ENCODE measurements at places on chromosomes 2 and 18.

- no peak for DNase-seq
These were observed 205.5 kb upstream of the RAB12 start for GRCh38 chr18:8403713-8404112.

DNA sequence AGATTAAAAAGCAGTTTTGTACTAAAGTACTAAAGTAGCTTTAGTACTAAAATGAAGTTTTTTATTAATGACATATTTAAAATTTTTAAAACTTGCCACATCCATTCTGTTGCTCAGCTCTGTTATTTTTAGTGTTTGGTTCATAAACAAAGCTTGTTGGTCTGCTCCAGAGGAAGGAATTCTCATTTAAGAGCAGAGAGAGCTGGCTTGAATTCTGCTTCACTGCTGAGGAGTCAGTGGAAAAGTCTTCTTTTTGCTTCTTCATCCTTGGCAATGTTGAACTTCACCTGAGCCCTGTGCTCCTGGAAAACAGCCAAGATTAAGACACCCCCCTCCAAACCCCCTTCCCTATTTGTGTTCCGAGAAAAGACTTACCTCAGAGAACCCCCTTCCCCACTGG, 40.6 kb downstream of the TMEM87B start:
- no peak for DNase-seq

GRCh38 chr2:9949239-9949991, 2.1 kb upstream of the GRHL1 start:
- DNase-seq: no peak

- no peak for DNase-seq
These were observed at the start of gene ERBB4 for GRCh38 chr2:212538305-212539071. Gene ERBB4 (minus strand): TSS chr2:212538802. CDS start chr2:212538530, 272 bp downstream.

DNA sequence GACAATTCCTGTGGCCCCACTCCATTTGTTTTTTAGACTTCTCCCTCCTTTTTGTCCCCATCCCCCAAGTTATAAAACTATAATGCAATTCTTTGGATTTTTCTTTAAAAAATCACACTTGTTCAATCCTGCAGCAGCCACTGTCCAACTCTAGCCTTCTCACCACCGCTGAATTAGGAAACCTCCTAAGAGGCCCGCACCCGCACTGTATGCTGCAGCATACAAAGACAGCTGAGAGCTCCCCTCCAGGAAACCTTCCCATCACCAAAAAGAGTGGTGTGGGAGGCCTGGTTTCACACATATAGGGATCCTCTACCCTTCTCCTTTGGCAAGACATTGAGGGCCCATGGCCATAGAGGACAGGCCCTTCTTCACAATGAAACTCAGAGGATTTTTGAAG, 2.9 kb downstream of the PCGF1 start:
- DNase-seq: no peak

GRCh38 chr2:146147448-146148012, 1627.6 kb upstream of the ZEB2 start:
- no peak for DNase-seq

DNA sequence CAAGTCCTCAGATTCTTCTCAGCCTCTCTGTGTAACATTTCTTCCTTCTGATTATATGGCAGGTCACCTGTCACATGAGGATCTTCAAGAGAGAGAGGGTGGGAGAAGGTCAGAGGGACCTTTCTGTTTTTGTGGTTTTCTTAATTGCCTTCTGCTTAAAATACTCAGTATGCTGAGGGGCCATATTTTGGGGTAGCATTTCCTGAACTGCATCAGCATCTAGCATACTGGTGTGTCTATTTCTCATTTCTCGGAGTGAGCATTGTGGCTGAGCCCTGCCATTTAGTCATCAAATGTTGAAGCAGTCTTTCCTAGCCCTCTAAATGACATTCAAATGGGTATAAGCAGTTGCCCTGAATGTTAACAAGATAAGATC, 162.7 kb downstream of the MYO3B start:
- no peak for DNase-seq

DNA sequence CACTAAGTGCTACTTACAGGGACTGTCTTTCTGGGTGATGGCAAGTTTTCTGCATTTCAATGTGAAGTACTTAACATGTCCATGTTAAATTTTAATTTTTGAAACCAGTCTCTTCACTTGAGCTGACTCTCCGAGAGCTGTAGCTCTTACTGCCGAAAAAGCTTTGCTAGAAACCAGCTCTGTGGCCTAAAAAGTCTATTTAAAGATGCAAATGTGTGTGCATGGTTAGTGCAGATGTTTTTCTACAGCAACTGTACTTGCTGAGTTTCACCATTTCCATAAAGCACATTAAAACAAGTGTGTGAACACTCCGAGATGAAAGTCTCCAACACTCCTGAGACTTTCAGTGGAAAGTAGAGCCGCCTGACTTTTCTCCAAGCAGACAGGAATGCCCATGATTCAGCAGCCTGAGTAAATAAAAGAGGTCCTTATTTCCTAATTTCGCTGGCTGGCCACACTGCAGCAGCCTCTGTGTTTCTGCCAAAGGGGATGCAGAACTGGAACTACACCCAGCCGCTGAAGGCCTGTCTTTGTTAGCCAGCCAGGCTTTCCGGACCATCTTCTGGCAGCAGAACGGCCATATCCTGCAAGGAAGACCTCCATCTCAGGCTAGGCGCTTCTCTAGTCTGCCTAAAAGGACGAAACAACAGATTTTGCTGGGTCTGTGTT, 121.2 kb downstream of the ZNF521 start:
- no peak for DNase-seq

All from HCT116 (cell line).